NCI-H187 treated with DMSO at 0.1 percent for 48 hours (cell line): ENCODE measurements at places on chromosomes 13 and 19.

DNA sequence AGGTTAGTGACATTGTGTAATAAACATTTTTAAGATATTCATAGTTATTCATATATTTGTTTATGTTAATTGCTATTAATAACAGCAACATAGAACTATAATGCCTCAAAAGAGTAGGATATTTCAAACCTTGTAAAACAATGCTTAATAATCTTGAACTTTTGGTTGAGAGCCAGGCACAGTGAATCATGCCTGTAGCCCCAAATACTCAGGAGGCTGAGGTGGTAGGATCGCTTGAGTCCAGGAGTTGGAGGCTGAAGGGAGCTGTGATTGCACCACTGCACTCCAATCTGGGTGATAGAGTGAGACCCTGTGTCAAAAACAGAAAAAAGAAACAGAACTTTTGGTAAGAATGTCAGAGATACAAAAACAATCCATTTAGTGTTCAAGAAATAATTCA is 213.9 kb upstream of the SLITRK1 start:
- DNase-seq = no peak

GRCh38 chr13:102132777-102133295 is 269.0 kb downstream of the FGF14 start:
- DNase-seq = no peak

DNA sequence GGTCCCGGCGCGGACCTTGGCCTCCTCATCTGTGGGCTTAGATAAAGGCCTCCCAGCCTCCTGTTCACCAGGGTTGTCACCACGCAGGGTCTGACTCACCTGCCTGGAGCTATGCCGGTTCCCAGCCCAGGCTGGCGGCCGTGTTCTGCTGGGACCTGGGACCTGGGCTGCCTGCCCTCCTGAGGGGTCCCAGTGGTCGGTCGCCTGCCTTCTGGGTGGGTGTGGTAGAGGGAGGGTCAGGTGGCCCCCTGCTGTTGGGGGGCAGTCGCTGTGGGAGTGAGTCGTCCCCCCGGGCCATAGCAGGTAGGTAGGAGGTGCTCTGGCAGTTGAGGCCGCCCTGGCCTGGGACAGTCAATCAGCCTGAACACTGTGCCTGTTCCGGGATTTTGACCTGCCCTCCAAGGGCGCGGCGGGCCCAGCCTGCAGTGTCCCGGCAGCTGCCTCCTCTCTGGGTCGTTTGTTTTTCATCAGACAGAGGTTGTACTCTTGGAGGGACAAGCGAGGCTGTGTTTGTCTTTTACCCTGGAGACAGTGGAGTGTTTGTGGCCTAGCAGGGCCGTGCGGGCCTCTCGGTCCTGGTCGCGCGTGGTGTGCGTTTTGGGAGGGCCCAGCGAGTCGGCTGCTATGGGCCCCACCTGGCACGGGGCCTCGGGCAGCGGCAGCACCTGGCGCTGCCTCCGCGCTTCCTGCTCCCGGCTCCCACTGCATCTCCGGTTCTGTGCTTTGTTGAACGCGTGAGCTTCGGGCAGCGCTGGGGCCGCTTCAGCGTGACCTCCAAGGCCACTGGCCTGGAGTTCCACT is 2.6 kb downstream of the ADAT3 start:
- DNase-seq = no peak

- DNase-seq = no peak
Observed at GRCh38 chr13:113888701-113889330, 24.9 kb upstream of the GAS6 start.

- DNase-seq = no peak
Observed at GRCh38 chr13:40252676-40253075, 413.8 kb downstream of the FOXO1 start.

- no peak for DNase-seq
Observed at GRCh38 chr19:14632286-14632685, 42.4 kb downstream of the ADGRE3 start.

DNA sequence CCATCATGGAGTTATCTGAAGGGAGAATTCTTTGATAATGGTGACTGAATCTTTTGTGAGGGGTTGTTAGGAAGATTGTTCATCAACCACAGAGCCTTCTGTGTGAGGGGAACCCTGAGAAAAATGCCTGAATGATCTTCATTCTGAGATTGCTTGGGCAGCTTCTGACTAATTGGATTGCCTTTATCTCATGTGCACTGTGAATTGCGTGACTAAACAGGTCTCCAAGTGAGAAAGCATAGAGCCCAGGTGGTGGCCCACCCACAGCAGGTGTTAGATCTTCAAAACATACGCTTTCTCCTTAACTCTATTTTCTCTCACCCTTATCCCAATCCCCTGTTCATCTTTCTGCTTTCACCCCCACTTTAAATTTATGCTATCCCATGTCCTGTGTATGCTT is 58.3 kb downstream of the DOCK9 start:
- DNase-seq = no peak

DNA sequence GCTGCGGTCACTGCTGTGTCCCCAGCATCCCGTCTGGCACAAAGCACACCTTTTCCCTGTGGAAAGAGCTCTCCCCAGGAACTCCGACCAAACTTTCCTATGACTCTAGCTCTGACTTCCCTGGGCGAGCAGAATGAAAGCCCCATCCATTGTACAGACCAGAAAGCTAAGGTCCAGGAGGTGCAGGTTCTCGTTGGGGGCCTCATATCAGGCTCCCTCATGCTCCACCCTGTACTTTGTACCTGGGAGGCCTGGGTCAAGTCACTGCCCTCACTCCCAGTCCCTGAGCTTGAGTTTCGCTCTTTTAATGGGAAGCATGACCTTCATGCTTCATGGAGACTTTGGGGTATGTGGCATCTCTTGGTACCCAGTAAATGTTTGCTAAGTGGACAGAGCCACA is 18.4 kb downstream of the CYTH2 start:
- DNase-seq = no peak

DNA sequence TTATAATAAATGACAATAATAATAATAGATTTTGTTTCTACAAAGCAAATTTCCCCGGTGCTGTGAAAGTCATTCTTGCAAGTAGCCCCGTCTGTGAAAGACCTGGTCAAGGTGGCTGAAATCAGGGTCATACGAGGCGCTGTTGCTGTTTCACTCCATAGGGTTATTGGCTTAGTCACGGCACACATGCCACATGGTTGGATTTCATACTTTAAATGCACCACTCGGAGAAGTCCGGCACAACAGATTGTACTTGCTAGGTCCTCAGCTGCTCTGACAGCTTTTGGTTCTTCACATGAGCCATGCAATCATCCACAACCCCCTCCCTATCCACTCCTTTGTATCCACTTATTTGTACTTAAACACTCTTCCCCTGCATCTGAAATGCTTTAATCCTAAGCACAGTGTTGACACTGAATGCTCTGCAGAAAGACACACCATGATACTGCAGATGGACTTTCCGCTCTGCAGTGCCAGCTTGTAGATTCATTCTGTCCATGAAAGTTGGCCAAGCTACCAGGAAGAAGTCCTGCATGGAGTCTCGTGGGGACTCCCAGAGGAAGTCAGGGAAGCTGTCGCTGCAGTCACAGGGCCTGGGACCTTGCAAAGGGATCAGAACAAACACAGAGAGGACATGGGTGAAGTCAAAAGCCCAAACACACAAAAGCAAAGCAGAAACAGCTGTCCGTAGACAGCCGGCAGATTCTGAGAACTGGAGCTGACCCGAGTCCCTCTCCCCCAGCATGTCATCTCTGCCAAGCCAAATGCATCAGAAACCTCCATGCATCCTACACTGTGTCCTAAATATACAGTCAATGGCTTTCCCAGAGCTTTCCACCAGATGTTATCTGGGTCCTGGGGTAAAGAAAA is 124.6 kb downstream of the COL4A2 start:
- no peak for DNase-seq

- DNase-seq = no peak
Observed at GRCh38 chr13:38409771-38410170, 60.1 kb downstream of the UFM1 start.

DNA sequence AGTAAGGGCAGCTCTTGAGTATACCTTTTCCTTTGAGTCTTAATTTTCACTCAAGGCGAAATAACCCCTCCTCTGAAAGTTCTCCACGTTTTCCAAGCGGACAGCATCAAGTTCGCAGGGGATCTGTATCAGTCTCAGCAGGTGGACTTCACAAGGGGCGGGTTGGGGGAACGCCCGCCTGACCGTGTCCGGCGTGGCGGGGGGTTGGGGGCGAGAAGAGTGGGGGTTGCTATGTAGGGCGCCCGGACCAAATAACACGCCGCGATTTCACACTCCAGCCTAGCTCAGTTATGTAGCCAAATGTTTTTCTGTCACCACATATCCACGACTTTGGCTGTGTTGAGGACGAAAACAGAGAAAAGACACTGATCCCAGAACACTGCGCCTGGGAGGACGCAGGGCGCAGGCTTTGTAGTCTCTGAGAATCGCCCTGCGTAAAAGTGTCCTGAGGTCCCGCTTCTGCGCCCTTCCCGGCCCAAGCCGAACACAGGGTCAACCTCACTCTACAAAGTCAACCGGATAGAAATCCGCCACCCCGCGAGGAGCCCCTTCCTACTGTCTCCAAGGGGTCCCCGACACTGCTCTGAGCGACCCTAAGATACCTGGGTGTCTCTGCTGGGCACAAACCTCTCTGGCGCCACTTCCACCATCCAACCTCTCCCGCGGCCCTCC is 524 bp downstream of the RUBCNL start:
- DNase-seq = no peak

DNA sequence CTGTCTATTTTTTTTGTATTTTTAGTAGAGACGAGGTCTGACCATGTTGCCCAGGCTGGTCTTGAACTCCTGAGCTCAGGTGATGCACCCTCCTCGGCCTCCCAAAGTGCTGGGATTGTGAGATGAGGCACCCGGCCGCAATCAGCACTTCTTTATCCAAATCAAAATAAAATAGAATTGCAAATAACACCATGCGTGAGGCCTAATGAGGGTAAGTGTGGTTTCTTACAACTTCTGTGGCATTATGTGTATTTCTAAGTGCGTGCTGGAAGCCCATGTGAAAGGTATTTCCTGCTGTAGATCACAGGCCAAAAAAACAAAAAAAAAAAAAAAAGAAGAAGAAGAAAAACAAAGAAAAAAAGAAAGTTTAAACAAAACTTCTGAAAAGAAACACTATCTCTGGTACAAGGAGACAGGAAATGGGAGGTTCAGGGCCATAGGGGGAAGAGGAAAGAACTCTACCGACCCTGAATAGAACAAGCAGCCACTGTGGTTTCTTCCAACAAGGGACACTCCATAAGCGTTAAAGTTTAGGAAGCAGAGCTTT is 3.0 kb upstream of the GRAMD1A start:
- DNase-seq = no peak

DNA sequence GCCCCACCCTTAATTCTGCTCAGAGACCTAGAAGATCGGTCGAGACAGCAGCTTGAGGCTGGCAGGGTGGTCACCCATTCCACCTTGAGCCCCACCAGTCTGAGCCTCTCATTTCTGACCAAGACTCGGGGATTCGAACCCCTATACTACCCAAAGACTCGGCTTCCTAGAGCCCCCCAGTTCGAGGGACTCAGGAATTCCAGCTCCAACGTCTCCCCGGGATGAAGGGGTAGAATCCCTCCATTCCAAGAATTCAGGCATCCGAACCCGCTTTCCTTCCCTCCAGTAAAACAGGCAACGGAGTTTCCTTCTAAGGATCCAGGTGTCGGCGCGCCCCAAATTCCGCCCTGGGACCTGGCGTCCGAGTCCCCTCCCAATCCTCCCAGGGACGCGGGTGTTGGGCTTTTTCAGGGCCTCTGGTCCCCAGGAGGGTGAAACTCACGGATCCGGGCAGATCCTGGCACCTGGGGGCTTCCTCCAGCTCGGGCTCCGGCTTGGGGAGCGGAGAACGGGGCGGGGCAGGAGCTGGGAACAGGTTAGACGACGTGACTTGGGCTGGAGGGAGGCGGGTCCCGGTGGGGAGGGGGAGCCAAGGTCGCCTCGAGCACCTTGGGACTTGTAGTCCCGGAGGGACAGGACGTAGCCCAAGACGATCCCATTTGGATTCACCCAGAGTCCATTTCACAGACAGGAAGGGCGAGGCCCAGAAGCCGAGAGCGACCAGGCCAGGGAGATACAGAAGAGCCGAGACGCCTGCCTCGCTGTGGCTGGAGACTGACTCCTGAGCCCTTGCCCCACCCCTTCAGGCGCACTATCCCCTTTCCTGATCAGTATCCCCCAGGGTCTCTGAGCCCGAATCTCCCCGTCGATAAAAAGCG is at the start of gene PPP1R13L:
TSS of gene PPP1R13L (minus strand) at position 513 of the 878 bp plus-strand sequence. CDS start 6,751 bp downstream, outside the sequence.
- peak; percentile 54 for DNase-seq

DNA sequence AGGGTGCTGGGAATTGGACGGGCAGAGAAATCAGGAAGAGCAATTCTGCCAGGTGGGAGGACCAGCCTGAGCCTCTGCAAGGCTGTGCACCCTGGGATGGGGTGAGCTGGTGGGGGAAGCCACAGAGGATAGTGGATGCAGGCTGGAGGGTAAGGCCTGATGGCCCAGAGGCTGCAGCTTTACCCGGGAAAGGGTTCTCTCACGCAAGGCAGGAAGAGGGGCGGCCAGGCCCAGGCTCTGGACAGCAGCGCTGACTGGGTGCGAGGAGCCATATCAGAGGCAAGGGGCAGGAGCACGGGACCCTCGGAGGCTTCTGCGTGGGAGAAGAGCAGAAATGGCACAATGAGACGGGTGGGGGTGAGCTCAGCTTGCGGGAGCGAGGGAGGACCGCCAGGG is 104.6 kb downstream of the SOX1 start:
- DNase-seq = no peak

- DNase-seq = no peak
Observed at GRCh38 chr13:60435762-60436374, 38.8 kb downstream of the TDRD3 start.

DNA sequence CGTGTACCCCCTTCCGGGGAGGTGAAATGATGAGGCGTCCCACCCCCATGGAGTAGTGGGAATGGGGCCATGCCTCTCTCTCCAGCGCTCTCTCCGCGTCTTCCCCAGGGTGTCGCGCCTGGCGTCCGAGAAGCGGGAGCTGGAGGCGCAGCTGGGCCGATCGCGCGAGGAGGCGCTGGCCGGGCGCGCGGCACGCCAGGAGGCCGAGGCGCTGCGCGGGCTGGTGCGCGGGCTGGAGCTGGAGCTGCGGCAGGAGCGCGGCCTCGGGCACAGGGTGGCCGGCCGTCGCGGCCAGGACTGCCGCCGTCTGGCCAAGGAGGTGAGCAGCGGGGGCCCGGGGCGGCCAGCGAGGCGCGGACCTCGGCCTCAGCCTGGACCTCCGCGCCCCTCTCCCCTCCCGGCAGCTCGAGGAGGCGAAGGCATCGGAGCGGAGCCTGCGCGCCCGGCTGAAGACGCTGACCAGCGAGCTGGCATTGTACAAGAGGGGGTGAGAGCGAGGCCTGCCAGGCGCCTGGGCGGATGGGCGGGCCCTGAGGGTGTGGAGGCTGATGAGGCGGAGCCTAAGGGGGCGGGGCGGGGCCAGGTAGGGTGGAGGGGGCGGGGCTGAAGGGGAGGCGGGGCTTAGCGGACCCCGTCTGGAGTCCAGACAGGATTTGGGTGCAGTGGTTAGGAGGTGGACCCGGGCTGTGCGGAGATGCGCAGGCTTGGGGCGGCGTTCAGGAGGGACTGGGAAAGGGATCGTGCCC is 7.7 kb downstream of the PGLYRP1 start:
- peak; percentile 61 for DNase-seq
